ENCODE measurements at places on chromosomes 13 and 19.

DNA sequence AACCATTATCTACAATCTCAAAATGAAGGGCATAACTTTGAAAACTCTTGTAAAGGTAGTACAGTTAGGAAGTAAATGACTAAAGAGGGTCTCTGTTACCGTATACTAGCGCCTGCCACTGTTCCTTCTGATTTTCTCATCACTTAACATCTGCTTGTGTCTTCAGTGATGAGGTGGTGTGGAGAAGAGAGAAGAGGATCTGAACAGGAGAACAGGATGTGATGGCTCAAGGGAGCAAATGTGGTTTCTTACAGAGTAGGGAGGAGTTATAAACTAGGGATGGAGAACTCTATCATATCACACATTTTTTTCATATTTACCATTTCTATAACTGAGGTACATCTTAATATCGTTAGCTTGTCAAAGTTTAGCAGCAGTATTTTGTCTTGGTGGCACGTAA, 1.1 kb downstream of the KCTD4 start:
- DNase-seq, result no peak

DNA sequence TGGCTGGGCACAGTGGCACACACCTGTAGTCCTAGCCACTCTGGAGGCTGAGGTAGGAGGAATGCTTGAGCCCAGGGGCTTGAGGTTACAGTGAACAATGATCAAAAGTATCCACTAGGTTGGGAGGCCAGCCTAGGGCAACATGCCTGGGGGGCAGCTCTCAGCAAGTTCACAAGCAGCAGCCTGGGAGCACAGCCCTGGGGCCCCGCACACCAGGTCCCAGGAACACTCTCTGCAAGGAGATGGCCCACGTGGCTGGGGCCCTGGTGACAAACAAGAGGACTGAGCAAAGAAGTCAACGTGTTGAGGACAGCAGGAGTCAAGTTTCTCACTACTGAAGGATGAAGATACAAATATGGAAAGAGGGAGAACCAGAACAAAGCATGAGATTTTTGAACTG, 39.3 kb downstream of the ABCC4 start:
- no peak for DNase-seq

DNA sequence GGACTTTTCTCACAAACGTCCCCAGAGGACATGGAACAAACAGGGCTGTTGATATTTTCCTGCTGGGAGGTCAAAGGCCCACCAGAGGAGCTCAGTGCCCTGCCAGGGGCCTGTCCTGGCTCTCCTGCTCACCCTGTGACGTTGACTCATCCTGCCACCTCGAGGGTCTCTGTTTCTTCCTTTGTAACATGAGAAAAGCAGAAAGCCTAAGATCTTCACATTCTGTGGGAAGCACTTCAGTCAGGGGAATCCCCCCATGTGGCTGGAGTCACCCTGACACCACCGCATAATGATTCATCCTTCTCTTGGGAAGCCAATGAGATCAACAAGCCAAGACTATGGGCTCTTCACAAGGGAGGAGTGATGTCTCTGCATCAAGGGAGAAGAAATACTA, 147.9 kb downstream of the KATNAL1 start:
- no peak for DNase-seq

DNA sequence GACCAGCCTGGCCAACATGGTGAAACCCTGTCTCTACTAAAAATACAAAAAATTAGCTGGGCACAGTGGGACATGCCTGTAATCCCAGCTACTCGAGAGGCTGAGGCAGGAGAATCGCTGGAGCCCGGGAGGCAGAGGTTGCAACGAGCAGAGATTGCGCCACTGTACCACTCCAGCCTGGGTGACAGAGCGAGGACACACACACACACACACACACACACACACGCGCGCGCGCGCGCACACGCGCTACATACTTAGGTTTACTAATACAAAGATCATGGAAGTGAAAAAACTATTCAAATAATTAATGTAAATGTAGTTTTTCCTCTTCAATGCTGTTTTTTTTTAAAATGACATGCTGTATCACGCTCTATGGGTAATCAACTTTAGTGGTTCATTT, 58.5 kb upstream of the ZDHHC20 start:
- no peak for DNase-seq

DNA sequence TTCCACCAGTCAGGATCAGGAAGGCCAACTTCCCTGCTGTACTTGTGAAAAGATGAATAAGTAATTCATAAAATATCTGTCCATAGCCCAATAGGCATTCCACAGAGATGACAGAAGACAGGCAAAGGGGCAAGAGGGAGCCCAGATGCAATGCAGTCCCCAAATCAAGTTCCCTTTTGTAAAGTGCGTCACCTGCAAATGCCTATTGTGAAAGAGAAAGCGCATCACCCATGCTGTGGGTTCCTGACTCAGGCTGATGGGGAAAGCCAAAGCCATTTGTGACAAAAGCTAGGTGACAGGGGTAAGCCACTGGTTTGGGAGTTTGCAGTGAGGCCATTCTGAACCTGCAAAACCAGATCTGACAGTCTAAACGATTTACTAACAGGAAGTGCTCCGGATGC, 157.5 kb upstream of the ZNF536 start:
- DNase-seq, result no peak

GRCh38 chr19:13993590-13994300, 12.4 kb downstream of the RFX1 start:
- DNase-seq, result no peak

GRCh38 chr13:48977973-48978372, 2.3 kb downstream of the FNDC3A start:
- DNase-seq, result no peak

GRCh38 chr13:72259528-72259927, 392.5 kb upstream of the DACH1 start:
- DNase-seq, result no peak

DNA sequence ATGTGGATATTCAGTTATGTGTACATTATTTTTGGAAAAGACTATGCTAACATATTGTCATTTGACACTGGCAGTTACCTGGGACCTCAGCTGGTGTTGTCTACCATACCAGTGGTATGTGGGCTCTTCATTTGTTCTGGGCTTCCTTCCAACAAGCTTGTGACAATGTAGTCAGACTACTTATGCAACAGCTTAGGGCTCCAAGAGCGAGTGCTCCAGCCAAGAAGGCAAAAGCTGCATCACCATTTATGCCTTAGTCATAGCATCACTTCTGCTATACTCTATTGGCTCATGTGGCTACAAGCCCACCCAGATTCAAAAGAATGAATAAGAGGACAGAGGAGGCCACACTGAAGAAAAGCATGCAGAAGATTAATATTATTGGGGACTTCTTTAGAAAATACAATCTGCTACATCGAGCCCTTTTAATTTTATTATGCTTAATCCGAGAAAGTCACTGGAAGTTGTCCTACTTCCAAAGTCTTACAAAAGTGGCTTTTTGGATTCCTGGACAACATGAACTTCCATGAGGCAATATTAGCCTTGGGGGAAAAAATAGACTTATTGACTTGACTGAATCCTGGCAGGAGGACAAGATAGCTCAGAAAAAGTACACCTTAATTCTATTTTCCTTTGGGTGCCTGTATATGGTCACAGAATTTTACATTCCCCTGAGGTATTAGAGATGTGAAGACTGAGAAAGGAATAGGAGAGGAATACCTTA, 529.4 kb upstream of the HTR2A start:
- no peak for DNase-seq

- DNase-seq, result peak; percentile 11
Measured at GRCh38 chr13:52127783-52128702, 830 bp downstream of the NEK5 start.

DNA sequence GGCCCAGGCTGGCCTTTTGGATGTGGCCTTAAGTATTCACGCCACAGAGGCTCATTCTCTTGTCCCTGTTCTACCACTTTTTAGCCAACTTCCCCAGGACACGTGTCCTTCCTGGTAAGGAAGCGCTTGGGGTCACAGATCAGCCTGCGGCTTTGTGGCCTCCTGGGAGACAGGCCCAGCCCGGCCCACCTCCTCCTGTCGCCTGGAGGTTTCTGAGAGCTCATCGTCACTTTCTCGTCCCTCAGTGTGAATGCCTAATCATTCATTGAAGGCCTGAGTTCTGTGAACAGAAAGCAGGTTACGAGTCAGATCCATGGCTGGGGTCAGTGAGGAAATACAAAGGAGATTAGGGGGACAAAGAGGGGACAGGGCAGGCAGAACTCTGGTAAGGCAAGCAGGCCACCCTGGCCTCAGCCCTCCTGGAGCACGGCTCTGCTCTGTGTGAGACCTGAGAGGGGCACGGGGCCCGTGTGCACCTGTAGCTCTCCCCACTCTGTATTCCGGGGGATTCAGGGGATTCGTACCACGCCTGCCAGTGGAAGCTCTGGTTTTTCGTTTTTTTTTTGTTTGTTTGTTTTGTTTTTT, 38.6 kb upstream of the TSHZ3 start:
- no peak for DNase-seq

DNA sequence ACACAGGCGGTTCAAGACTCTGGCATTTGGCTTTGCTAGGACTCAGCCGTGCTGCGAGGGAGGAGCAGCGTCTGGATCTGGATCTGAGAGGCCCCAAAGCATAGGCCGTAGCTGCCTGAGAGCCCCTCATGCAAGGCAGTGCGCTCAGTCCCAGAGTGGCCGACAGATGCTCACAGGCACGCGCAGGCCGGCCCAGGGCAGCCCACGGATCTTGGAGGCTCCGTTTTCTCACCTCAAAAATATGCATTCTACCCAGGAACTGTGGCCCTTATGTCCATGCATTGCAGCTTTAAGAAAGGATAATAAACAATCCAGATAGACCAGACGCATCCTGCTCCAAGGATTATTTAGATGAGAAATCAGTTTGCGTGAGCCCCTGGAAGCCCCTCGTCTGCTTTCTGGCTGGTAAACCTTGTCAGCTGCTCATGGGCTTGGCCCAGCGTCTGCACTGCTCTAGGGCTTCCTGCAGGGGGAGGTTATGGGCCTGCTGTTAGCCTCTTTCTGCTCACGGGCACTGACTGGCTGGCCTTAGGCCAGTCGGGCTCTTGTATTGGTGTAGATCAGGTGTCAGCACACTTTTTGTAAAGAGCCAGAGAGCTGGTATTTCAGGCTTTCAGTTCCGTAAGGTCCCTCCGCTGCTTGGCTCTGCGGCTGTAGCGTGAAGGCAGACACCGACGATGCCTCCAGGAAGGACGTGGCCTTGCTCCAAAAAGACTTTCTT, 24.2 kb downstream of the TEX29 start:
- no peak for DNase-seq

- no peak for DNase-seq
Measured at GRCh38 chr13:68428292-68428691, 1198.2 kb upstream of the PCDH9 start.

GRCh38 chr13:113468029-113468428, 14.7 kb upstream of the ADPRHL1 start:
- no peak for DNase-seq

- DNase-seq, result no peak
Measured at GRCh38 chr13:108195861-108196260, 19.5 kb downstream of the LIG4 start.

DNA sequence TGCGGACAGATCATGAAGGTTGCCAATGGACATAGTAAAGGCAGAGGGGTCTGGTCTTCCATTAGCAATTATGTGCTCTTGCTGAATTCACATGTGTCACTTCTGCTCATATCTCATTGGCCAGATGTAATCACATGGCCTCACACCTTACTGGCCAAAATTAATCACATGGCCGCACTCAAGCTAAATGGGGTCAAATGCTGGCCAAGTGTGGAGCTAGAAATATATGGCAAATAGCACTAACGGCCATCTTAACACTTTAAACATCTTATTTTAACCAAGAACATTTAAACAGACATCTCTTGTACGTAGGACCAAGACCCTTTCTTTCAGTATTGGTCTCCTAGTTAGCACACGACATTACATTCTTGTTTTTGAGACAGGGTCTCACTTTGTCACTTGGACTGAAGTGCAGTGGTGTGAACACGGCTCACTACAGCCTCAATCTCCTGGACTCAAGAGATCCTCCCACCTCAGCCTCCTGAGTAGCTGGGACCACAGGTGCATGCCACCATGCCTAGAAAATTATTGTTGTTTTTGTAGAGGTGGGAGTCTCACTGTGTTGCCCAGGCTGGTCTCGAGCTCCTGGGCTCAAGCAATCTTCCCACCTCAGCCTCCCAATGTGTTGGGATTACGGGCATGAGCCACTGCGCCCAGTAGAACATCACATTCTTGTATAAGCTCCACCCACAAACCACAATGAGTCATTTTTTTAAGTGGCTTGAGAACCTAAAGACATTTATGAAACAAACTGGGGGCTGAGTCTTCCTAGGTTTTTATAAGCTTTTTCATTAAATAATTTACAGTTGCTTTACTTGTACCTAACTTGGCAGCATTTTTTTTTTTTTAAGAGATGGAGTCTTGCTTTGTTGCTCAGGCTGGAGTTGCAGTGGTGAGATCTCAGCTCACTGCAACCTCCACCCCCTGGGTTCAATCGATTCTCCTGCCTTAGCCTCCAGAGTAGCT, 2.9 kb upstream of the PTOV1 start:
- no peak for DNase-seq

DNA sequence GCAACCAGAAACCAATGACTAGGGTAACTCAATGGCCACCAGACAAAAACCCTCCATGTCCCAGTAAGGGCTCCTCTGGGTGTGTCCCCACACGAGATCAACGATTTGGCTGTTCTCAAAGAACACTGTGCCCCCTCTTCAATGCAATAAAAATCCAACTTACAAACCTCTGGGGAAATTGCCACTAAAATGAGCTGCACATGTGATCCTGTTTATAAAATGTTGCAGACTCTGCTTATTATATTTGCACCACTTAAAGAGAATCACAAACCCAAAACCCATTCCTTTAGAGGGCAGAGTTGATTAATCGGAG, 80.5 kb downstream of the STK24 start:
- DNase-seq, result no peak

DNA sequence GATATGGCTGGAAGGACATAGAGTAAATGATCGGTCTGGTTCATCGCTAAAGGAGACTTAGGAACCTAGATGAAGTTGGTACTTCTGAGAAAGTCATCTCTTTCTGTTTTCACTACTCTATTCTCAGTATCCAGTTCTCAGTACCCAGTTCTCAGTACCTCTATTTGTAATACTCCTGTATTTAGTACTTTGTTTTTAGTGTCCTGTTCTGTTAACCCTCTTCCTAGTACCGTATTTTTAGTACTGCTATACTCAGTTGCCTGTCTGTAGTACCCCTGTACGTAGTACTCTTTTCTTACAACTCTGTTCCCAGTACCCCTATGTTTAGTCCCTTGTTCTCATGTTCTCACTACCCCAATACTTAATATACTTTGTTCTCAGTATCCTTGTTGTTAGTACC, 1.2 kb downstream of the RFXAP start:
- no peak for DNase-seq

- no peak for DNase-seq
Measured at GRCh38 chr13:43124490-43124889, 101.1 kb downstream of the DNAJC15 start.

Data from NCI-H187 treated with DMSO at 0.1 percent for 48 hours (cell line).